ENCODE measurements at places on chromosomes 16 and 17.

GRCh38 chr17:66647391-66647983, 187.4 kb upstream of the CACNG5 start:
- DNase-seq: no peak

DNA sequence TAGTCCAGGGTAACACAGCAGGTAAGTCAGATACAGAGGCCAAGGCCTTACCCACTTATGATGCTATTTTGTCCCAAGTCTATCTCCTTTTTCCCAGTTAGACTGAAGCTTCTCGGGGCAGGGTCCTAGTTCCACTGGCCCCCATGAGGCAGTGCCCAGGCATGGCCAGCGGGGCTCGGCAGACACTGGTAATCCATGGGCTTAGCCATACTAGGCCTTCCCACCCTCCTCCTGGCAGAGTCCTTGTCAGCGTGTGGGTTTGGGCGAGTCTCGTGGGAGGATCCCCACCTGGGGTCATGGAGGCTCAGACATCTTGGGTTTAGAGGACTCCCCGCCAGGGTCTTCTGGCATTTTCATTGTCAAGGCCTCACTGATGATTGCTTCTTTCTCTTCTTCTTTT, 84.7 kb upstream of the BRD7 start:
- no peak for DNase-seq

- DNase-seq: no peak
These were observed 1.8 kb upstream of the SLC4A1 start for GRCh38 chr17:44269535-44270240.

- DNase-seq: no peak
These were observed 950.8 kb upstream of the GOT2 start for GRCh38 chr16:59684911-59685310.

GRCh38 chr16:11955713-11956123, 9.3 kb upstream of the TNFRSF17 start:
- DNase-seq: no peak

GRCh38 chr16:74844041-74844980, 69.7 kb upstream of the FA2H start:
- no peak for DNase-seq

- no peak for DNase-seq
These were observed 271.3 kb upstream of the ZFHX3 start for GRCh38 chr16:73319261-73319660.

DNA sequence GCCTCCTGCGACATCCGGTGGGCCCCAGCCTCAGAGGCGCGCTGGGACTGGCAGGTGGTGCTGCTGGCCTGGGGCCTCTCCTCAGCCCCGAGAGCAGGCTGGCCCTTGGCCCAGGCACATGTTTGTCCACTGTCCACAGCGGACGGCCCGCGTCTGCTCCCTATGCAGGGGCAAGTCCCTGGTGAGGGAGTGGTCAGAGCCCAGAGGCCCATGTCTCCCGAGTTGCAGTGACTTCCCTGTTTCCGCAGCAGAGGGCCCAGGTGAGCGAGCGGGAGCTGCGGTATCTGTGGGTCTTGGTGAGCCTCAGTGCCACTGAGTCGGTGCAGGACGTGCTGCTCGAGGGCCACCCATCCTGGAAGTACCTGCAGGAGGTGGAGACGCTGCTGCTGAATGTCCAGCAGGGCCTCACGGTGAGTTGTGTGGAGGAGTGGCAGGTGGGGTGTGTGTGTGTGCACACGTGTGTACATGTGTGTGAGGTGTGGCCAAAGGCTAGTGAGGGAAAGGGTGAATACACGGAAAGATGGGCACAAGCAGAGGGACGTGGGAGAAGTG, 10.4 kb downstream of the IL34 start:
- DNase-seq: no peak

DNA sequence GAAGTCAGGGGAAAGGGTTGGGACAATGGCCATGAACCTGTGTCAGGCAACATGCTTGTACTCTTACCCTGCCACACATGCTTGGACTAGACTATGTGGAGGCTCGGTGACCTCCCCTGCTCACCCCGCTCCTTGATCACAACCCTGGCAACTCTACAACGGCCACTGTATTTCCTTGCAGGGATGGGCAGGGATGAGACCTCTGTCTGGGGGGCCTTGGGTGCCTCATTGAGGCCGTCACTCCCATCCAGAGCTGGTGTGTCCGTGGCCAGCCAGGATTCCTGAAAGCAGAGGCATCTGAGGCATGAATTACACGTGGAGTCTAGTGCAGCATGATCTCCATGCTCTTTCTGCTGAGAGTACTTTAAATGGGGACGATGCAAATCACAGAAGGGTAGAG, 948 bp downstream of the PLA2G15 start:
- no peak for DNase-seq

Data from stimulated activated naive CD4-positive, alpha-beta T cell (primary cell).